Activated naive CD4-positive, alpha-beta T cell (primary cell): ENCODE measurements at places on chromosomes 3 and 15.

DNA sequence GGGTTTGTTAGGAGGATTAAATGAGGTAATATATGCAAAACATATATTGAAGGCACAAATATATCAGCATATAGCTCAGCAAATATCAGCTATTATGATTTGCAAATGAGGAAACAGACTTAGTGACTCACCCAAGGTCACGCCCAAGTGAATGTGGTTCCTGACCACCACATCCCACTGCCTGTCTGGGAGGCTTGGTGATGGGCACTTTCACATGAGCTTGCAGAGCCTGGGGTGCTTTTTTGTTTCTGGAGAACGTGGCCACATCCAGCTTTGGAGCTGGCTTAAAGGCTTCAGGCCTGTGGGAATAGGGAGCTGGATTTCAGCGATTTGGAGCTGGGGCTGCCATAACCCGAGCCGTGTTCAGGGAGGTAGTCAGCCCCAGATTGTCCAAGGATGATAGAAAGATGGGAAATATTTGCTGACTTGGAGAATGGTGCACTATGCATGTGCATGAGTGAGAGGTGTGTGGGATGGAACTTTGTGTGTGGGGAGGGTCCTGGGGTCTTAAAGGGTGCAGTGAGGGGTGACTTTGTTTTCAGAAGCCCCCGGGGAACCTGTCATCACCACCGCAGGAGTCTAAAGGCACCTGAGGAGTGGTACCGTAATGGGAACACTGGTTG is 12.0 kb upstream of the FGD5 start:
- DNase-seq = no peak

GRCh38 chr3:172065967-172066762 is 26.8 kb downstream of the FNDC3B start:
- no peak for DNase-seq

DNA sequence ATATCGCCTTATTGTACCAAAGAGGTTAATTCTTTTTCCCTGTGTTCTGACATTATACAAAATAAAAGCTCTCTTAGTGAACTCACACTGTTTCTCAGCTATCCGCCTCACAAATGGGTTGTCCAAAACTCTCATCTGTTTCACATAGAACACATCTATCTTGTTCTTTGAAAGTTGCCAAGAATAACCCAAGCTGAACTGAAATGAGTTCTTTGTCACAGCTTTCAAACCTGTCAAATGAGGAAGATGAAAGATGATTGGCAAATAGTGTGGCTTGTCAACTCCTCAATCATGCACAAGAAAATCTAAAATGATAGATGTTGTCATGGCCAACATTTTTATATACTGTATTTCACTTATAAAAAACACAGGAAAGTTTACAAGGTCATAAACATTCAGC is 168.1 kb upstream of the OSTN start:
- no peak for DNase-seq

- DNase-seq = no peak
Measured at GRCh38 chr3:156264771-156265170, 144.4 kb downstream of the KCNAB1 start.

- no peak for DNase-seq
Measured at GRCh38 chr3:116391296-116392201, 53.7 kb downstream of the LSAMP start.

GRCh38 chr3:59246719-59247401 is 197.0 kb upstream of the CFAP20DC start:
- no peak for DNase-seq

DNA sequence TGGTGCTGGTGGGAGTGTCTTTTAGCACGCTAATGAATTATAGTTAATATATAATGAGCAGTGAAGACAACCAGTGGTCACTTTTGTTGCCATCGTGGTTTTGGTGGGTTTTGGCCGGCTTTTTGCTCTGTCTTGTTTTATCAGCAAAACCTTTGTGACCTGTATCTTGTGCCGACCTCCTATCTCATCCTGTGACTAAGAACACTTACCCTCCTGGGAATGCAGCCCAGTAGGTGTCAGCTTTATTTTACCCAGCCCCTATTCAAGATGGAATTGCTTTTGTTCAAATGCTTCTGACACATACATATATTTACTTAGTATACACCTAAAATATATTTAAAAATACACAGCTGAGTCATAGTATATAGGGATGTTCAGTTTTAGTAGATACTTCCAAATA is 770.3 kb downstream of the PDCD6IP start:
- DNase-seq = no peak
